ENCODE measurements at places on chromosomes 4 and X.
A peak's percentile ranks its signal among the peaks of the same experiment; 100 is the strongest.

DNA sequence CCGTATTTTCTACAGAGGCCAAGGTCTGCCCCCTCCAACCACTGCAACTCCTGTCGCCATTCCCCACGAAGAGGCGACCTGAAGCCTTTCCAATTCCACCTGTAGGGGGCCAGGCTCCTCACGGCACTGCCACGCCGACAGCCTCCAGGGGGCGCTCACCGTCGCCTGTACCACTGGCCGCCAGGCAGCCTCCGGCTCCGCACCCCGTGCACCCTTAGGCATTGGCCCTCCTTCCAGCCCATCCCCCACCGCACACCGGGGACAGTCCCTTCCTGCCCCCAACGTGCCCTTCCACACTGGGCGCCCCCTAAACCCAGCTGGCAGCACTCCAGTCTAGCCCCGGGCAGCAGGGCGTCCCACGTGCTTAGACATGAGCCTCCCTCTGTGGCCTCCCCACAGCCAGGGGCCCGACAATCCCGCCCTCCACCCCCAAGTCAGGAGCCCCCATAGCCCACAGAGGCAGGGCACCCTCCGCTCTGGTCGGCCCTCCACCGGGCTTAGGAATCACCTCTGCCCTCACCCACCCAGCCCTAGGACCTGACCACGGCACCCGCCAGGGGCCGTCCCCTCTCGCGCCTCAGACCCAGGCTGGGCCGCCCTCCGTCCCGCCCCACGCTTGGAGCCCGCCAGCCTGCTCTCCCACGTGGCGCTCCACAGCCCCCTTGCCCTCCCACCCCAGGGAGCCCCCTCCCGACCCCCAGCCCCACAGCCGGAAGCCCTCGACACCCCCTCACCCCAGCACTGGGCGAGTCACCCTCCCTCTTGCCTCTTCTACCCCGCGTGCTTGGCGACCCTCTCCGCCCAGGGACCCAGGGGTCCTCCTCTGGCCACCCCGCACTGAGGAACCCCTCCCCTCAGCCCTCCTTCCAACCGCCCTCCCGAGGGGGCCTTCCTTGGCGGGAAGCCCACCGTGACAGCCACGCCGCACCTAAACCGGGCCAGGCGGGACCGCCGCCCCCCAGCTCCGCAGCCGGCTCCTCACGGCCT, 711 bp downstream of the PNMA6E start:
- no peak for DNase-seq

GRCh38 chr4:25564836-25565235, 90.8 kb upstream of the SLC34A2 start:
- no peak for DNase-seq

DNA sequence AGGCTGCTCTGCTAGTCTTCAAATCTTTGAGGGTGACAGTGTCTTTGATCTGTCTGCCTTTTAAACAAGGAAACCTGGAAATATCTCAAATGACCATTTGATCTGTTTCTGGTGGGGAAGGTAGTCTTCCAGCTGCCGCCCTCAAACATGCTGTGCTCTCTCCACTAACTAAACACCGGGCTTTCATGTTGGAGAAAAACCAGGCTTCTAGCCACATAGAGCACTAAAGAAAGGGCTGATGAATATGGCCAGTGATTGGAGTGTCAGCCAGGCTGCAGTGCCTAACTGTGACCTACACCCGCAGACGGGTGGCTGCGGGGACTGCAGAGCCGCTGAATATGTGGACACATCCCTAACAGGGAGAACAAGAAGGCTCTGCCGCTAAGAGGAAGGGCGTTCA, 85.9 kb downstream of the UNC5C start:
- no peak for DNase-seq

DNA sequence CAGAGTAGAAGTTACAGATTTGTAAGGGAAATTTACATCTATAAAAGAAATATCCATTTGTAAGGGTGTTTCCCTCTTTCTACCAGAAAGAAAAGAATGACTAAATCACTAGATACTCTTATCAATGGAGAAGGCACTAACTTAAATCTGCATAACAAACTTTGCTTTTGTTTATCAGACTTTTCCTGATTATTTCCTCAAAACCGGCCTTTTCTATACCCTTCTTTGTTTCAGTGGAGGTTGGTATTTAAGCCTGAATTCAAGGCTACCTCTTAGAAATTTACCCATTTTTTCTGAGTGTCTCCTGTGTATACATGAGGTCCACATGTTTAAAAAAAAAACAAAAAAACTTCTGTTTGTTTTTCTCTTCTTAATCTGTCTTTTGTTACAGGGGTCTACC, 80.4 kb upstream of the GRPR start:
- no peak for DNase-seq

DNA sequence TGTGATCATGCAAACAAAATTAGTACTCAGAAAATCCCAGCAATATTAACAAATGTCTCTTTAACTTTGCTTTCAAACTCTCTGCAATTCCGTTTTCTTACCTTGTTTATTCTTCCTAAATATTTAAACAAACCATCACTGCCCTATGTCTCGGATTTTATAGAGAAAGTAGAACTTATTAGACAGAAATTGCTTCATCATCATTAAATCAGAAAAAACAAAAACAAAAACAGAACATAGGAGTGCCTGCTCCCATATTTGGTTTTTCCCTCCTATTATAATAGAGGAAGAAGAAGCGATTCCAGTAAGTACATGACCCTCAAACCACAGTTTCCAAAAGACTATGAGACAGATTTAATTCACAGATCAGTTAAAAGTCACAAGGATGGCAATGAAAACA, 1228.0 kb downstream of the RPA4 start:
- DNase-seq = no peak

DNA sequence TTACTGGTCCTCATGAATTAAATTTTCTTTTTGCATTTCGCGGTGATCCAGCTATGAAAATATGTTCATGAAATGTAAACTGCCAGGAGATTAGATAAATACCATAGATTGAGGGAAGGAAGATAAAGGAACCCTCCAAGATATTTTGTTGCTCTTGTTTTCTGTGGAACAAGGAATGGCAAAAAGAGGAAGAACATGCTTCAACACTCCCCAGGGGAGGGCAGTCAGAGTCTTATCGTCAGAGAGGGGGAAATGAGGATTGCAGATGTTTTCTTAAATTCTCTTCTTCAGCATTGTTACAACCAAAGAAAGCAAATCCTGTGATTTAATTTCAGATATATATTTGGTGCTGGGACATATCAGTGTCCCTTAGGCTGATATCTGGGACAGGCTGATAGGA, 9.5 kb upstream of the SFRP2 start:
- DNase-seq = no peak

DNA sequence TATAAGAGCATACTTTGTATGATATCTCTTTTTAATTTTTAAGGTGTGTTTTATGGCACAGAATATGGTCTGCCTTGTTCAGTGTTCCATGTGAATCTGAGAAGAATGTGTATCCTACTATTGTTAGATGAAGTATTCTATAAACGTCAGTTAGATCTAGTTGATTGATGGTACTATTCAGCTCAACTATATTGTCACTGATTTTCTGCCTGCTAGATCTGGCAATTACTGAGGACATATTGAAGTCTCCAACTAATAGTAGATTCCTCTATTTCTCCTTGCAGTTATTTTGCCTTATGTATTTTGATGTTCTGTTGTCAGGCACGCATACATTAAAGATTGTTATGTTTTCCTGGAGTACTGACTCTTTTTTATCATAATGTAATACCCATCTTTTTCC, 39.8 kb downstream of the AWAT2 start:
- no peak for DNase-seq

DNA sequence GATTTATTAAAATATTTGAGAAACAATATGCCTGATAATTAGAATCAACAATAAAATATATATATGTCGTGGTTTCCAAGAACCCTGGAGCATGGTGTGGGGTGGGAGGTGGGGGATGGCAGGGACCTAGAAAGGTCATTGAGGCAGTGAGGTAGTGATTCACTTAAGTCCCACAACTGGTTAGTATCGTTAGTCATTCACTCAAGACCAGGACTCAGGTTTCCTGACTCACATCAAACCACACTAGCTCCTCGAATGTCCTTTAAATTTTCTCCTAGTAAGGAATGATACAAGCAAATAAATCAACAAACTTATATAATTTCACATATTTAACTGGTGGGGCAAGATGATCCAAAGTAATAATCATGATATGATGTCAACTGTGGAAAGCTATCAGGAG, 158.8 kb upstream of the AADAT start:
- DNase-seq = no peak

DNA sequence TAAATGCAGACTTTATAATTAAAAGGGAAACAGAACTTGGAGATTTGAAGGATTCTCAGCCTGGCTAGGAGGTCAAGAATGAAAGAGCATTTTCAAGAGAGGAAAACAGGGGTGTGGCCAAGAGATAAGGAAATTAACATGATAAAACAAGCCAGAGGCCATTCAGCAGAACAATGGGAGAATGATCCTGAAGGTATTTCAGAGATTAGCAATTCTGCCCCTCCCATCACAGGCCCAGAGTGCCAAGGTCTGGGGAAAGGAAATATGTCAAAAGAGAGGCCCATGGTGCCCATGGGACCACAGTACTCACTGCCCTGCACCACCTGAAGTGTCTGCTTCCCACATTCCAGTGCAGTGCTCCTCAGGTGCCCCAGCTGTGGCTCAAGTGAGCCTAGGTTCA, 188.5 kb upstream of the STS start:
- DNase-seq = no peak

DNA sequence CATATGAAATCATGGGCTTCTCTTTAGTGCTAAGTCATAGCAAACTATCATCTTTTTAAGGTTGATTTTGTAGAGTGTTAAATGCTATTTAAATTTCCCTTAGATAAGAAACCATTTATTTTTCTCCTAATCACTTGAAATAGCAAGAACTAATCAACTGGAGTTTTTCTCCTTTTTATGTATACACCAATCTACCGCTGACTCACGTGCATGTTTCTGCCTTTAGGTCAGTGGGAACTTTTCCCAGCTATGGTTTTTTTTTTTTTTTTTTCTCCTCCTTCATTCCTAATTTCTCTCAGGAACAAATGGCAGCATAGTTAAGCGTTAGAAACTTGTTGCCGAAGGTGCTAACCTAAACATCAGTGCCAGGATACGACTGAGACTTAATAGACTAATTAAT, 176.4 kb downstream of the BMPR1B start:
- DNase-seq = no peak

- DNase-seq = no peak
Observed at GRCh38 chr4:184950117-184950830, 68.0 kb upstream of the HELT start.

- no peak for DNase-seq
Observed at GRCh38 chr4:184347251-184348239, 126.8 kb downstream of the IRF2 start.

DNA sequence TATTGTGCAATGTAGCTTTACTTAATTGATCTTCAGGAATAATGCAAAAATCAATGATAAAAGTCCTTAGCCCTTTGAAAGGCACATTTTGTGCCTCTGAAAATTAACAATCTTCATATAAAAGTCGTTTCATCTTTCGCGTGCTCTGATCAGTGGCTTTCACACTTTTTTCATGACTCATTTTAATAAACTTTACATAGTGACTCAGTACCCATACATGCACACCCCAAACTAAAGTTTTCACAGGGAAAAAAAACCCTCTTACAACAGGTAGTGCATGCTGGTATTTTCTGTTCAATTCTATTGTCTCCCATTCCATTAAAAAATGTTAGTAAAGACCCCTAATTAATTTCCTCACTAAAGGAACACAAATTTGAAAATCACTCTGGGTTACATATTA, 21.5 kb downstream of the RWDD4 start:
- no peak for DNase-seq

- peak; percentile 45 for DNase-seq
Observed at GRCh38 chr4:5992828-5993321, 25.4 kb downstream of the C4orf50 start.

DNA sequence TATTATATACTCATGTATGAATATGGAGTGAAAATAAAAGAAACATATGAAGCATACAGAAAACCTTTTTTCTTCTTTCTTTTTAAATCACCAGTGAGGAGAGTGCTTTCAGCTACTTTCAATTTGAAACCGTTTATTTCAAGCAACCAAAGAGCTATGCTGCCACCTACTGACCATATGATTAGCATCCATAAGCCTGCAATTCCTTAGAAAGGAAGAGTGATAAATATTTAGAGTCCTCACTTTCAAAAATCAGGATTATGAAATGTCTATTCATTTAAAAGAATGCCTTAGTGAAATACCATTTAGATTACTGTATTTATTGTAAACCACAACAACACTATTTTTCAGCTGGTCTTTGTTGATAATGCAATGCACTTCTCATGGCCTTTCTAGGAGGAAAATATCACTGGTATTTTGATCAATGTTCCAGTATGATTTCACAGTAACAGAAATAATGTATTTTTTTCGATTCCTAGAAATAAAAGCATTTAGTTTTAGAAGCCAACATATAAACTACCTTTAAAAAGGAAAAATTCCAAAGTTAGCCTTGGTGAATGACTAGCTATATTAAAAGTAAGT, 667.6 kb downstream of the PCDH18 start:
- DNase-seq = no peak

DNA sequence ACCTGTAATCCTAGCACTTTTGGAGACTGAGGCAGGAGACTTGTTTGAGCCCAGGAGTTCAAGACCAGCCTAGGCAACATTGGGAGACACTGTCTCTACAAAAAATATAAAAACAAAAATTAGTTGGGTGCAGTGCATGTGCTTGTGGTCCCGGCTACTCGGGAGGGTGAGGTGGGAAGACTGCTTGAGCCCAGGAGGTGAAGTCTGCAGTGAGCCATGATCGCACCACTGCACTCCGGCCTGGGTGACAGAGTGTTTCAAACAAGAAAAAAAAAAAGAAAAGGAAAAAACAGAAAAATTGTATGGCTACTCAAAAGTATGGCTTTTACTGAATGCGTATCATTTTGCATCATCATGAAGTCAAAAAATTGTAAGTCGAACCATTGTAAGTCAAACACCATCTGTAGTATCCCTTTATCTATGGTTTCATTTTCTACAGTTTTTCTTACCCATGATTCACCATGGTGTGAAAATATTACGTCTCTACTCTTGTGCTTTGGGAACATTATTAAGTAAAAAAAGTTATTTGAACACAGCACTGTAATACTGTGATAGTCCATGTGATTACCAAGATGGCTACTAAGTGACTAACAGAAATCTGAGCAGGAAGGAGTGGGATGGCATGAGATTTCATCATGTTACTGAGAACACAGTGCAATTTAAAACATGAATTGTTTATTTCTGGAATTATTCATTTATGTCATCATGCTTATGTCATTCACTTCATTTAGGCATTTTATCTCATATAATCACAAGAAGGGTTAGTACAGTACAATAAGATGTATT, 26.5 kb upstream of the MANBA start:
- DNase-seq = no peak

GRCh38 chr4:184442314-184442635, 32.1 kb downstream of the IRF2 start:
- no peak for DNase-seq

- DNase-seq = no peak
Observed at GRCh38 chr4:25575611-25576010, 80.0 kb upstream of the SLC34A2 start.

DNA sequence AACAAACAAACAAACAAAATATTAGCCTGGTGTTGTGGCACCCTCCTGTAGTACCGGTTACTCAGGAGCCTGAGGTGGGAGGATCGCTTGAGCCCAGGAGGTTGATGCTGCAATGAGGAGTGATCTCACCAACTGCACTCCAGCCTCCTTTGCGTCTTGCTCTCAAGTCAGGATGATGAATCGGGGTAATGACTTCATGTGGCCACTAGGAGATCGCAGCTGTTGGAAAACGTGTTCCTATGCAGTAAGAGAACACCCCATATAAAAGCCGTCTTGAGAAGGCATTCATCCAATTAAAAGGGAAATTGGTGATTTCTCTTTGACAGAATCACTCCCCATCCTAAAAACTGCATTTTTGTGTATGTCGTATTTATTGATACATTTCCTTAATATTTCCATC, 6.9 kb downstream of the CCNB3 start:
- DNase-seq = no peak

Data from sciatic nerve (tissue), 2 donors.